ENCODE measurements at places on chromosomes 7 and 10.

DNA sequence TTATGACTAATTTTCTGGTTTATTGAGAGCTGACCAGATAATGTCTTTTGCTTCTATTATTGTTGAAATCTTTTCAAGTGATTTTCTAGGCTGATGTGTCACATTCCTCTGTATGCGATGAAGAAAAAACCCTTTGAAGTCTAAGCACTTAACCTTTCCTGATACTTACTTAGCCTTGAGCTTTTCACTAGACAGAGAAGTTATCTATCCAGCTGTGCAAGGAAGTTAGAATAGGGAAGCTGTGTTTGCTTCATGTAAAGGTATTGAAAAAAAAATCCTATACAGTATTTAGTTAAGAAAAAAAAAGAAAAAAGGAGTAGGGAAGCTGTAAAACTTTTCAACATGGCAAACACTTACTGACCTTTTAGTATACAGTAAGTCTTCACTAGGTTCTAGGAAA lies 117.6 kb upstream of the DNAJB12 start:
- no peak for DNase-seq

DNA sequence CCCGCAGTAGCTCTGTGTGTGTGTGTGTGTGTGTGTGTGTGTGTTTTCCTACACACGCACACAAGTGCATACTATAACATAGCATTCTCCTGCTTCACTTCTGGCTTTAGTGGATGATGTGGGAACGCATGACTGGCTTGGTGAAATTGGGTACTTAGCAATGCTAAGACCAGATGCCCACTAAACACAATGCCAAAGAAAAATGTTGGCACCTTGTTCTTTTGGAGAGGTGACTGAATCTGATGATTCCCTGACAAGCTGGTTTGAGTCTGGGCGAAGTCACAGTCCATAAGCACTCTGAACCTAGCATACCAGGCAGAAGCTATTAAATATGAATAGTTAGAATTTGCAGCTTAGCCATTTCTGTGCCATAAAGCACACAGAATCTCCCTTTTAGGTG lies 68.0 kb upstream of the CDCA7L start:
- no peak for DNase-seq

- no peak for DNase-seq
These were observed 419.2 kb upstream of the NFE2L3 start for GRCh38 chr7:25732766-25733217.

DNA sequence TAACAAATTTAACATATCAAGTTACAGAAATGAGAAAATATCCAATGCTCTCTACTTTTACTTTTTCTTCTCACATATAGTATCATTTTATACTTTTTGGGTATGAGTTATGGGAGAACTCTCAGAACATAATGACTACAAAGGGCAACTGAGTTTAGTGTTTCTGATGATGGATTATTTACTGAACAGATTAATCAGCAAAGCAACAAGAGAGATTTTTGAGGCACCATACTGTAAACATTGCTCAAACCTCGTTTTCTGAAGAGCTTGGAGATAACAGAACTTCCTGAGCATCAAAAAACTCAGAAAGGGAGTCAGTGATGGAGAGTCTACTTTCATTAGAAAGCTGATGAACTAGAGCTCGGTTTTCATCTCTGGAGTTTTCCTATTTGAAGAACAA lies 84.8 kb upstream of the GSDME start:
- no peak for DNase-seq

DNA sequence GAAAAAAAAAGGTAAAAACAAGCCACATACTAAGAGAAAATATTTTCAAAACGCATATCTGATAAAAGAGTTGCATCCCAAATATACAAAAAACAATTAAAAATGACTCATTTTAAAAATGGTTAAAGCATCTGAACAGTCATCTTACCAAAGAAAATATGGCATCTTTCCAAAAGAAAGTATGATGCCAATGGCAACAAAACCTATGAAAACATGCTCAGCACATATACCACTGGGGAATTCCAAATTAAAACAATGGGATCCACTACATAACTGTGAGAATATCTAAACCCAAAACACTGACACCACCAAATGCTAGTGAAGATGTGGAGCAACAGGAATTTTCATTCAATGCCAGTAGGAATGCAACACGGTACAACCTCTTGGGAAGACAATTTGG lies 39.3 kb downstream of the VSTM2A start:
- no peak for DNase-seq

DNA sequence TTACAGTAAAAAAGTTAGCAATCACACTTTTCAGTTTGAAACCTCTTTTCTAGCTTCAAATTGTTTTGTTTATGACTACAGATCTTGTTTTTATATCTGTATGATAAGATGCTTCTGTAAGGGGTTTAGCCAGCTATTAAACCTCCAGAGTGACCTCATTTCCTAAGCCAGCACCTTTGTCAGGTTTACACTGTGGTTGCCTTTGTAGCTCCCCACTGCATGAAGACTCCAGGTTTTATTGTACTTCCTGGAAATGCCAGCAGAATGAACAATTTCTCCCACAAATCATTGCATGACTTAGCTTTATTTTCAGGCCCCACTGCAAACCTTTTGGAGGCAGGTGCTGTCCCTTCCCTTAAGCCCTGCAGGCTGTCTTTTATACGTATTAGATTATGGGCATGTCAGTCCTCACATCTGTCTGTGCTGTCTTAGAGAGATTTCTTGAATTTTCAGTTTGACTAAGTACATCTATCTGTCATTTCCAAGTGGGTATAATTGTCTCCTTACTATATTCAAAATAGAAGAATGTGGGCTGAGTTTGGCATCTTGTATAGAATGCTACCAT lies 8.2 kb upstream of the AGR3 start:
- no peak for DNase-seq

GRCh38 chr10:43952760-43953159 lies 304.1 kb upstream of the ZNF32 start:
- no peak for DNase-seq

DNA sequence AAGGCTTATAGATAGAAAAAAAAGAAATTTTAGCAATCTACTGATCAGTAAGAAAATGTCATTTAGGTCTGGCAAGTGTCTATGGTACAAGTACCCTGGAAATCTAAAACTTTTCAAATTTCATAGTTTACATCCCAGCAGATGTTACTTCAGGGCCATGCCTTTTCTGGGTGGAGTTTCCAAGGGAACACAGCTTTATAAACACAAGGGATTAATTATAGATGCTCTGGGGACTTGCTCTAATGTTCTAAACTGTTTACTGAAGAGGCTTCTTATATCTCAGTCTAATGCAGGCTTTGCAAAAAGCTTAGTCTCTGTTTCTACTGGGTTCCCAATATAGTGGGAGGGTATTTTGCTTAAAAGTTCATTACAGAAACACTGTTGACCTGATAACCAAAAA lies 3.1 kb downstream of the CD36 start:
- no peak for DNase-seq

DNA sequence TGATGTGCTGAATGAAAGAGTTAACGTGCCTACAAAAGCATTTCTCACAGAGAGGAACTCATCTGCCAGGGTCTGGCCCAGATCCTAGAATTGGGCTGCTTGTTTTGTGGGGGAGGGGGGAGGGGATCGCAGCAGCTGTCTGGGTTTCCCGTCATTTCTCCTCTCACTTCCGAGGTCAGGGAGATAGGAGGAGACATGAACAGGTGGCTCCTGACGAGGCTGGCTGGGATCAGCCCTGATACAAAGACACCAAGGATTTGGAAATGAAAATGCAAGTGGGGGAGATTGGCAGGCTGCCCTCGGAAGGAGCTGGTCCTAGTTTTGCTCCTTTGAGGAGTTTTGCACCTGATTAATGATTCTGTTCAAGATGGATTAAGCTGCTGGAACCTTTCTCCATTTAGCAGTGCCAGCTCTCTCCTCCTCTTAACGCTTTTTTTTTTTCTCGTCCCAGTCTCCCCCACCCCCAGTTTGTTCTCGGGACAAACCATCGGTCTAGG lies 86.8 kb upstream of the KMT2C start:
- DNase-seq: no peak

DNA sequence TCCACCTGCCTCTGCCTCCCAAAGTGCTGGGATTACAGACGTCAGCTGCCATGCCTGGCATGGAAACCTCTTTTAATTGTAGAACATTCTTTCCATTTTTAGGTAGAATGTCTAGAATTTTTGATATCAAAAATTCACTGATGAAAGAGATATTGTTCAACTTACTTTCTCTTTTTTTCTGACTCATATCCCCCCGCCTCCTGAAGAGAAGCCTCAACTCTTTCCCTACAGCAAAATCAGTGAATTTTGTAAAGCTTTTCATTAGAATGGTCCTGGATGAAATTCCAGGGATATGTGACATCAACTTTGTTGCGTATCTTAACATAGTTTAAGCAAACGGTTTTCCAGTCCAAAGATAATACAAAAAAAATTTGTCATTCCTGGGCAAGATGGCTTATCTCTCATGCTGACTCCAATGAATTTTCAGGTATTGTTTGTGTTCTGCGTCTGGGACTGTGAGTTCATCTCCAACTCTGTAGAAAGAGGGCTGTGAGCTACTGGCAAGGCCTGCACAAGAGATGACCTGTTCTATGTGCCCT lies 256.8 kb downstream of the BMPER start:
- no peak for DNase-seq

DNA sequence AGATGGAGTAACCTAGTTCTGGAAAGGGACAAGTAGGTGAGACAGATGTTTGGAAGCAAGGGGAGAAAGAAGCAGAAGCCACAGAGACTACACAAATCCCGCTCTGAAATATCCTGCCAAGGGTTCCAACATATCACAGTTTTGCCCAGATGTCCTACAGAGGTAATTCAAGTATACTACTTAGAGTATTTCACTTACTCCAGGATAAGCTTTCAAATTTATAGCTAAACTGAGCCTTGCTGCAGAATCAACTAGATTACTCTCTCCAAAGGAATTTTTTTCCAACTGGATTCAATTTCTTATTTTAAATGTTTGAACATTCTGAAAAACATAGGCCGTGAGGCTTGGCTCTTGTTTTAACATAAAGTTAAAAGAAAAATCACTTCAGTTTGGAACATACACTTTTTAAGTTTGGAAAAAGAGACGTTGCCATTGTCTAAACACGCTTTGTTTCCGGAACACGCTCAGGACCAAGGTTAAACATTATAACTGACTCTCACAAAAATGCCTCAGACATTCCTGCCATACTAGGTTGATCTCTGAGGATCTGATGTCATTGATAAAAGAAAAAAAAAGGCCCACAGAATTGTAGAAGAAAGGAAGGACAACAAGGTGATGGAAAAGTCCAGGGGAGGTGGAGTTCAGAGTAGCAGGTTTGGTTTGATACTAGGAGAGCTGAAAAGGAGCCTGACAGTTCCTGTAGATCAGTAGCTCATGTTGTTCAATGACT lies 74.8 kb downstream of the FAM185A start:
- no peak for DNase-seq

DNA sequence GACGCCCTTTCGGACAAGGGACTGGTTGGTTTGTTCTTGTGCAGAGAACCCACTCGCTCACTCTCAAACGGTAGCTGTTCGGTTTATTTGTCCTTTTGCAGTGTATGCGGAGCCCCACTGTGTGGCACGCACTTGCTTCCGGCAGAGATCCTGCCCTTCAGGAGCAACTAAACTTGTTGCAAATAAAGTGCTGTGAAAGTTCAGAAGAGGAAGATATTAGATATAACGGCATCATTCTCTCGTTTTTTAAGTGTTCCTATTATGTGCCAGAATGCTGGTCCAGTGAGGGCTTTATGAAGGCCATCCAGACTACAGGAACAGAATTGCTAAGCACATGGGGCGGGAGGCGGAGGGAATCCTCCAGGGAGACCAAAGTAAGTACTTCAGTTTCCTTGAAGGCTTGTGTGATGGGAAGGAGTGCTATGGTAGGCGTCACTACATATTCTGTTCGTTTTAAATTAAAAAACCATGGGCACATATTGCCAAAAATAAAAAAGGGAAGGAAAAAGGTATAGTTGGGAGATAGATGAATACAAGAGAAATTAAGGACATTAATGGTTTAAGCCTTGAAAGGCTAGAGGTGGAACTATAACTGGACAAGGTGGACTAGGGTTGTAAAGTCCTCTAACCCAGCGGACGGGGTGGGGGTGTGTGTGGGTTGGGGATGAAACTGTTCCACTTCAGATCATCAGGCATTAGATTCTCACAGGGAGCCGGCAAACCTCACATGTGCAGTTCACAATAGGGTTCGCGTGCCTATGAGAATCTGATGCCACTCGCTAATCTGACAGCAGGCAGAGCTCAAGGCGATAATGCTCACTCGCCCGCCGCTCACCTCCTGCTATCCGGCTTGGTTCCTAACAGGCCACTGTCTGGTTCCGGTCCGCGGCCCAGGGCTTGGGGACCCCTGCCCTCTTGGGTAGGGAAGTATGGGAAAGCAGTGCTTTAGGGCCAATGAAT lies 704 bp upstream of the ERLIN1 start:
- peak; percentile 9 for DNase-seq

DNA sequence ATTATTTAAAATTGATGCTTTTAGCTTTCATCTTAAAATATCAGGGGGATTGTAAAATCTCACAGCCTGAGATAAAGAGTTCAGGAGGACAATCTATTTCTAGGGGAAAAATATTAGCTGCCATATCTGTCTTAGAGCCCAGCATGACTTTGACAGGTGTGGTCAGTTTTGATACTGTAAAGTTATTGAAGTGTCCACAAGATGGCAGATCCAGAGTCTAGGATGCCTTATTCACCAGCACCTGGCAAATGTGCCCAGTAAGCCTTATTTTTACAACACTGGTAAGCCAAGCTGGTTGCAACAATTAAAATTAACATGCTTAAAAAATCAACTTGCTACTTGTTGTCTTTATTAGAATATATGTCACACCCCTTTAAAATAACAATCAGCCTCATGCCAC lies 579.3 kb downstream of the SH2D4B start:
- DNase-seq: no peak

GRCh38 chr10:5948208-5948585 lies 29.1 kb downstream of the IL15RA start:
- no peak for DNase-seq

DNA sequence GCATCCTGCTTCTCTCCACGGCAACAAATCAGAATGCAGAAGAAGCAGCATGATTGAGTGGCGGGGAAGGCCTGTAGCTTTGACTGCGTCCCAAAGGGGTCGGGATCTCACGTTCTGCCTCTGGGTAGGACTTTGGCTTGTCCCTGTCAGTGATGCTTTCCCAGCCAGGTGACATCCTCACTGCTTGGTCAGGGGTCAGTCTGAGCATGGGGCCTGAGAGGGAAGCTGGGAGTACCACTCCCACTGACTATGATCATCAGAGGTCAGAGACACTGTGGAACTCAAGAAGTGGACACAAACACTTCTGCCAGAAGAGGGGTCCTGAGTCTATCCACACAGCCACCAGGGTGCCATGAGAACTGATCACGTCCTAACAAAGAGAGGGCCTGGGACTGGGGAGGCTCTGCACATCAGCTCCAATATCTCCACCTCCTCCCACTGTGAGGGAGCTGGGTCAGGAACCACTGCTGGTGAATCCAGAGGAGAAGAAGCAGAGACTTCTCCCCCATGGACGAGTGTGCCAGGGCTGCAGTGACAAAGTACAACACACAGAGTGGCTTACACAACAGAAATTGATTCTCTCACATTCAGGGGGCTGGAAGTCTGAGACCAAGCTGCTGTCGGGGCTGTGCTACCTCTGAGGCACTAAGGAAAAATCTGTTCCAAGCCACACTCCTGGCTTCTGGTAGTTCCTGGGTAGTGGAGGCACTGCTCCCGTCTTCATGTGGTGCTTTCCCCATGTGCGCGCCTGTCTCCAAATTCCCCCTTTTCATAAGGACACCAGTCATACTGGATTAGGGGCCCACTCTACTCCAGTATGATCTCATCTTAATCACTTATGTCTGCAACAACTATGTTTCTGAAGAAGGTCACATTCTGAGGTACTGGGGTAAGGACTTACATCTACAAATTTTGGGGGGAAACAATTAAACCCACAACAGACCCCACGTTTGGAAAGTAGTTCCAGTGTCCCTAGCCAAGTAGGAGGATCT lies 131.1 kb downstream of the CYP26A1 start:
- no peak for DNase-seq

GRCh38 chr10:132786476-132786883 lies 533 bp upstream of the NKX6-2 start:
- DNase-seq: no peak

All from stimulated activated CD4-positive, alpha-beta T cell treated with anti-CD3 and anti-CD28 coated beads, TNF-alpha, amount 100 ng/mL, for 4 hours (primary cell).